MCF 10A (cell line): ENCODE measurements at places on chromosomes 4 and X.

GRCh38 chr4:108830509-108831244, 67.8 kb upstream of the ETNPPL start:
- no peak overlapping the region for H3K4me3 ChIP-seq
- no peaks in the 10 kb centered on the region for H3K27me3 ChIP-seq
- no peak overlapping the region for H3K27ac ChIP-seq
- H3K36me3 ChIP-seq, result no peaks in the 10 kb centered on the region

DNA sequence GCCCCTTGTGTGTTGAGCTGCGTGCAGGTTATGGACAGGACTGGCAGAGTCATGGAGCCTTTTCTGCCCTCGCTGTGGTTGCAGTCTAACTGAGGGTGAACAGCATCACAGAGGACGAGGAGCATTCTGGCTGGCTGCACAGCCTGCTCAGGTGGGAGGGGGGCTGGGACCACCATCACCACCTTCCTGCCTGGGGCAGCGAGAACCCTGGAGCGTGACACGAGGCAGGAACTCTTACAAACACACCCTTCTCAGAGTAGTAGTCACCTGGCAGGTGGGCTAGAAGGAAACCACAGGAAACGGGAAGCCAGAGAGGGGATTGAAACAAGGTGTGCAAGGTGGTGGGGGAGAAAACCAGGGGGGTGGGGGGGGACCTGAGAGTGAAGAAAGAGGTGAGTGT, 25.6 kb downstream of the TKTL1 start:
- no peak for DNase-seq
- H3K27me3 ChIP-seq, result peaks cover 86% of the 10 kb centered on the region
- no peak overlapping the region for H3K4me3 ChIP-seq
- H3K27ac ChIP-seq, result no peak overlapping the region

DNA sequence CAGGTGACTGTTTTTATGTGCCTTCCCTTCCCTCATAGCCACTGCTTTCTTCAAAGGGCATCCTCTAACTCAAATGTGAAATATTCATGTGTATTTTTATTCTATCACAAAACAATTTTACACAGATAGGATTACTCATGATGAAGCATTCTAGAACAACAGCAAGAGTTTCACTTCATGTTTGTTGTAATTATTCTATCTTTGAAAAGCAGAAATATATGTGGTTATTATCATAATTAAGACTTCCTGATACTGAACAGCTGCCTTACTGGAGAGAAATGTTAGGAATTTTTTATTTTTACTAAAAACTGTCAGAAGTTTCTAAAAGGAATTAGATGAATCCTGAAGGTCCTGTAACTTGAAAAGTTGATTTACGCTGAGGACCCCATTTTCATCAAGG, 229.1 kb downstream of the PALLD start:
- no peak overlapping the region for H3K27ac ChIP-seq
- no peak for DNase-seq
- no peaks in the 10 kb centered on the region for H3K36me3 ChIP-seq
- peaks cover 18% of the 10 kb centered on the region for H3K4me1 ChIP-seq
- no peak overlapping the region for H3K4me3 ChIP-seq

- no peak overlapping the region for H3K4me3 ChIP-seq
- H3K27ac ChIP-seq, result no peak overlapping the region
- peak; percentile 94 for DNase-seq
- peaks cover 17% of the 10 kb centered on the region for H3K4me1 ChIP-seq
Measured at GRCh38 chr4:99180382-99181070, 36.4 kb upstream of the ADH4 start.

GRCh38 chr4:34170946-34171345, 2073.4 kb downstream of the ARAP2 start:
- H3K4me1 ChIP-seq, result no peaks in the 10 kb centered on the region
- no peak overlapping the region for H3K27ac ChIP-seq
- DNase-seq, result no peak
- H3K4me3 ChIP-seq, result no peak overlapping the region
- no peaks in the 10 kb centered on the region for H3K27me3 ChIP-seq

- H3K4me3 ChIP-seq, result no peak overlapping the region
- no peaks in the 10 kb centered on the region for H3K27me3 ChIP-seq
- no peaks in the 10 kb centered on the region for H3K36me3 ChIP-seq
- DNase-seq, result no peak
- no peak overlapping the region for H3K27ac ChIP-seq
Measured at GRCh38 chr4:91935217-91935616, 368.5 kb upstream of the GRID2 start.
